ENCODE measurements at places on chromosomes 16 and 17. TPM values are rescaled to one million over a fixed set of nuclear protein-coding genes. Genes with fewer than 3 reads are reported as not detected.
A peak's percentile ranks its signal among the peaks of the same experiment; 100 is the strongest.

Gene GRAPL
- total RNA-seq: 20.6 TPM

Gene ZNF423
- total RNA-seq: not detected

Gene NOB1
- 50.5 TPM for total RNA-seq

Gene CFAP52
- not detected for total RNA-seq

Gene LITAFD
- total RNA-seq: 0.45 TPM

Gene IKZF3
- 137 TPM for total RNA-seq

- DNase-seq: no peak
Observed at GRCh38 chr16:86848821-86849220, 270.5 kb downstream of the FOXL1 start.

- no peak for DNase-seq
Observed at GRCh38 chr16:68242926-68243858, 2.0 kb upstream of the PLA2G15 start.

GRCh38 chr17:58381124-58382035, 29.4 kb upstream of the SUPT4H1 start:
- DNase-seq: no peak

GRCh38 chr16:11794447-11794846, 2.6 kb downstream of the ZC3H7A start:
- no peak for DNase-seq

- no peak for DNase-seq
Observed at GRCh38 chr17:40995116-40995515, 1.2 kb upstream of the KRTAP3-3 start.

DNA sequence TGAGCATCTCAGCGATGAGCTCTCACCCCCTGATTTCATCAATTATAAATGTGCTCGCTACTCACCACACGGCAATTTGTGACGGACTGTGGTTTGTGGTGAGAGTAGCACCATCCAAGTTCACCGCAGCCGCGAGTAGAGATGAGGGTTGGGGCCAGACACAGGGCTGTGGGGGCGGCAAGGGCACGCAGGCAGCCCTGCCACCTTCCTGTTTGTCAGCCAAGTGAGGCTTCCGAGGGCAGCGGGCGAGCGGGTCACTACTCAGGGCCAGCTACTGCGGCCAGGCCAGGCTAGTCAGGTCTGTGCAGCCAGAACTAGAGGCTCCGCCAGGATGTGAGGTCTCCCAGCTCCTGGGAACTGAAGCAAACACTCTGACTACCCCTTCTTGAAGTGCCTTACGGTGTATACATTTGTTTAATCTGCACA, 39.6 kb upstream of the MEOX1 start:
- no peak for DNase-seq

GRCh38 chr17:50199803-50200456, 1.5 kb downstream of the COL1A1 start:
- peak; percentile 84 for DNase-seq

- no peak for DNase-seq
Observed at GRCh38 chr16:49620869-49621240, 235.1 kb downstream of the ZNF423 start.

GRCh38 chr17:58643147-58643546, 48.7 kb downstream of the TEX14 start:
- DNase-seq: no peak

DNA sequence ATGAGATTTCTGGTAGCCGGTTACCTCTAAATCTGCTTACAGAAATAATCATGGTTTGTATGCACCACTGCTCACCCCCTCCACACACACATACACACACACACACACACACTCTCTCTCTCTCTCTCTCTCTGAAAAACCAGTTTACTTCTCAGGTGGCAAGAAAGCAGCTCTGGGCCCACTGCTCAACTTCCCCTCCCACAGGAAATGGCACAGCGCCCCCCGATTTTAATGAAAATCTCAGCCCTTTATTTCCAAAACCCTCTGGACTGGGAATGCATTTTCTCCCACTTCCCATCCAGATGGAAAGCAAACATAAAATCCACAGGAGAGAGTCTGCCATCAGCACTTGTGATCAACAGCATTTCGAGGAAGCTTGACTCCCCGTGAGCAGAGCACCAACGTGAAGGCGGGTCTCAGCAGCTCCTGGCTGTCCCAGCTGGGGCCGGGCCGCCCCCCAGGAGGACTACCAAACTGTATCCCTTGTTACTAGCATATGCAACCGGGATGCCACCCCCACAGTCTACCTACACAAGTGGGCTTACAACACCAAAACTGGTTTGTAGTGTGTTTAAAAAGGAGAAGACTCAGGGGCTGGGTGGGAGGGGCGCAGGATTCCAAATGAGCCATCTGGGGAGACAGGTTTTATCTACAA, 121.1 kb downstream of the SLC39A11 start:
- peak; percentile 86 for DNase-seq

Measured in Karpas-422 (cell line).